NCI-H226 (cell line): ENCODE measurements at places on chromosomes 4 and X.

GRCh38 chr4:2878346-2878745, 34.7 kb downstream of the ADD1 start:
- DNase-seq = no peak

GRCh38 chr4:138310991-138311390, 68.8 kb upstream of the SLC7A11 start:
- peak; percentile 37 for DNase-seq

GRCh38 chr4:26056406-26056805, 142.4 kb downstream of the SMIM20 start:
- DNase-seq = no peak

DNA sequence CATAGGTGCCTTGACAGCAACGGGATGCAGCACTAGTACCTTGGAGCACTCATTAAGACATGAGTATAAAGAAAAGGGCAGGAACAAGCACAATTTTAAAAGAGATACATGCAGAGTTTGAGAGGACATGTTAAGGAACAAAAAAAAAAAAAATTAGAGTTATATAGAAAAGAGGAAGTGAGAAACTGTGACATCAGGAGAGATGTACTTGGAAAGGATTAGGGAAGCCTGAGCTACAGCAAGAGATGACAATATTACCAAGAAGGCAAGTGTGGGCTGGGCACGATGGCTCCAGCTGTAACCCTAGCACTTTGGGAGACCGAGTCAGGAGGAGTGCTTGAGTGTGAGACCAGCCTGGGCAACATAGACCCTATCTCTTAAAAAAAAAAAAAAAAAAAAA, 37.4 kb downstream of the GPR143 start:
- DNase-seq = no peak

GRCh38 chr4:69757464-69757863, 3.0 kb downstream of the SULT1B1 start:
- DNase-seq = no peak

GRCh38 chr4:122896270-122896669, 26.1 kb downstream of the NUDT6 start:
- no peak for DNase-seq

- no peak for DNase-seq
Measured at GRCh38 chrX:118694638-118695037, 32.8 kb upstream of the IL13RA1 start.

DNA sequence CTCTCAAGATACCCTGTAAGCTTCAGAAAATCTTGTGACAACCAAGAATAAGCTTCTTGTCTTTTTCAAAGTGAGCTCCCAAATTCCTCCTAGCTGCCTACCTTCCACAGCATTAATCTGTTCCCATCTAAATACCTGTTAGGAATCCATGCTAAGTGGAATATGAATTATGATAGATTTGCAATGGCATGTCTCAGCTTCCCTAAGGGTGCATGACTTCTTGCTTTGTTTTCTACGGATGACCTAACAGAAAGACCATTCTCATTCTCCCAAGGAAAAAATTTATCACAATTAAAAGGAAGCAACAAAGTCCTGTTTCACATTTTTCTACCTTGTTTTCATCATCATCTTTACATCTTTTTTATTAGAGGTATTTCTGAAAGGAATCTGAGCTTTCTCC, 532.7 kb downstream of the GRXCR1 start:
- no peak for DNase-seq

- no peak for DNase-seq
Measured at GRCh38 chrX:42229533-42229932, 306.2 kb upstream of the CASK start.

DNA sequence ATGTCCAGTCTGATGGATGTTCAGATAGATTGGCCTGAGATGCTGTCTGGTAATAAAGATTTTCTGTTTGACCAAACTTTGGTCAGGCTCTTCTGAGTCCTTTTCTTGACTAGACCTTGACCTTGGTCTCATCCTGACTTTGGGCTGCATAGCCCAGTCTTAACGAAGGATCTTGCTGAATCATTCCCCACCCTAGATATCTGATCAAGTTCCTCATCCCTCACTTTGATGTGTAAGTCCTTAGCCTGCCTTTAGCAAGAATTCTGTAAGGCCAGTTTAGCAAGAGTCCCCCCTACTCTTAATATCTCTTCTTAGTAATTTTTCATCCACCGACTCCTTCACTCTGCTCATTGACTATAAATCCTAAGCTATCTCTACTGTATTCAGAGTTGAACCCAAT, 244.4 kb upstream of the JADE1 start:
- DNase-seq = no peak

DNA sequence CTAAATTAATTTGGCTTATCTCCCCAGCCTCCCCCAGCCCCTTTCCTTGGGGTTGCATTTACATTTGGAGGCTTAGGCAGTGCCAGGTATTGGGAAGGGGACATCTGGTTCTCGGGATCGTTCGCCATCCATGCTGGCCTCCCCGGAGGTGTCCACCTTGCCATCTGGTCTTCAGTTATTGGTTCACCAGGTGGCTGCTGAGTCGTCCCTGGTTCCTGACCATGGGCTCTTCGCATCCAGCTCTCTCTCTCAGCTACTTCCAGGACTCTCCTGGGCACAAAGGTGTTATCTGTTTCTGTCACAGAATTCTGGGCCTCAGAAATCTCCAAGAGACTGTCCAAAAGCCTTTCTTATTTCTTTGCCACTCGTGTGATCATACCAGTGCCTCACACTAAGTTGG, 75.4 kb upstream of the SCOC start:
- no peak for DNase-seq

DNA sequence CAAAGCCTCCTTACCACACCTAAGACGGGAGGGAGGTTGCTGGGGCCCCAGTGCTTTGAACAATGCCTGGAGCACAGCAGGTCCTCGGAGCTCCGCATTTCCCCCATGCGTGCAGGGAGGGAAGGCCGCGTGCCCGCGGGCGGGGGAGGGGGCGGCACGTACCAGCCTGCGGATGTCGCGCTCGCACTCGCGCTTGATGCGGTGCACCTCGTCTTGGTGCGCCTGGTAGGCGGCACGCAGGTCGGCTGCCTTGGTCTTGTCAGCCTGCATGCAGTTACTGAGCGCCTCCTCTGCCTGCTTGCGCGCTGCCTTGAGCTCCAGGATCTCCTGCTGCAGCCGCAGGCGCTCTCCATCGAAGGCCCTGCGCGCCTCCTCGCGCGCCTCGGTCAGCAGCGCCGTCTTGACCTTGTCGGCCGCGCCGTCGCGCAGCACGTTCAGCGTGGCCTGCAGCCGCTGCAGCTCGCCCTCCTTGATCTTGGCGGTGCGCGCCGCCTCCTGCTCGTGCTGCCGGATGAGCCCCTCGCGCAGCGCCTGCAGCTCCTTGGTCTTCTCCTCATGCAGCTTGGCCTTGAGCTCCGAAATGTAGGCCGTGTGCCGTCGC, 87.2 kb upstream of the C4orf50 start:
- DNase-seq = no peak

DNA sequence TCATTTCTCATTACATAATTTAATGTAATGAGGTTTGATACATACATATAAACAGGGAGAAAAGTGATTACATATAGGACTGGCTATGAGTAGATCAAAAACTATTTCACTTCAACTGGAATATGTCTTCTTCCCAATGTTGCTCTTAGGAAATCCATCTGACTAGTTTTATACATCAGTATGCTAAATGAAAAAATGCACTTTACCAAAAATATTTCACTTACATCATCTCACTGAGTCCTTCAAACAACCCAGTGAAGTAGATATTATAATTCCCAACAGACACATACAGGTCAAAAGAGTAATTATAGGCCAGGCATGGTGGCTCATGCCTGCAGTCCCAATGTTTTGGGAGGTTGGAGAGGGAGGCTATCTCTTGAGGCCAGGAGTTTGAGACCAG, 215.9 kb downstream of the MID1 start:
- DNase-seq = no peak

DNA sequence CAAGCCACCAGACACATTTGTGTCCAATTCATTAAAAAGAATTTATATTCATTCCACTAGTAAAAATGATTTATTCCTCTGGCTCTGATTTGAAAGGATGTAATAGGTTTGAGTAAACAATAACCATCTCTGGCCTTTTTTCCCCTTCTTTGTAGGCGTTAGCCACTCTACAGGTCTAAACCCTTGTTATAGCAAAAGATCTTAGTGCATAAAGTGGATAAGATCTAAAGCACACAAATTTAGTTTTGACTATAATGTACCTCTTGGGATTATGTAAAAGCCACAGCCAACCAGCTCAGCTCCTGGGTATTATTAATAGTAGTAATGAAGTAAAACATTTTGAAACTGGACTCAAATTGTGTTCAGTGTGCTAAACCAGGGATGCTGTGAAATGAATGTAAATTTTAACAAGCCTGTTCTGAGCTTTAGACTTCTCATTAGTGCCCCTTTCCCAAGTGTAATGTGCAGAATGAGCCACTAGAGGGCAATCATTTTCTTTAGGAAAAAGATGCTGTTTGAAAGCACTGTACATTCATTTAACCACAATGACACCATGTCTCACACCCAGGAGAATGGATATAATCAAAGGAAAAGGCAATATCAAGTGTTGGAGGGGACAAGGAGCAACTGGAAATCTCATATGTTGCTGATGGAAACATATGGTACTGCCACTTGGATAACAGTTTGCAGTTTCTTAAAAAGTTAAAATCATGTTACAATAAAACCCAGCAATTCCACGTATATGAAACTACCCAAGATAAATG, 69.7 kb downstream of the KLHL8 start:
- peak; percentile 48 for DNase-seq

GRCh38 chrX:65821721-65822496, 154.5 kb downstream of the MSN start:
- no peak for DNase-seq

- no peak for DNase-seq
Measured at GRCh38 chr4:82799006-82799881, 648 bp upstream of the SCD5 start.

DNA sequence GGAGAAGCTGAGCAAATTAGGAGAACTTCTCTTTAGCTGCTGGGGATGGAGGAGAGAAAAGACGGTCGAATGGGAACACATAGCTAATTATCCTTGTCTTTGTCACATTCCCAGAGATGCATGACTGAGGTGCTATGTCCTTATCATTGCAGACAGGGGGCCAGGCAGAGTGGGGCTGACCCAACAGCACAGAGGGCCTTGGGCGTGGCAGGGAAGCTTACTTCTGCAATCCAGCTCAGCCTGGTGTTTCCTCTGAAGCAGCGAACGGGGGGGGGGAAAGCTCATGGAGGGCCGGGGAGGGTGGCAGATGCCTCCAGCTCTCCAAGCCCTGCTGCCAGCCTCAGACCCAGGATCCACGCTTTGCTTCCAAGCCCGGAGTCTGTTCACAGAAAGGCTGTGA, 50.8 kb upstream of the HOPX start:
- no peak for DNase-seq

GRCh38 chrX:132277953-132278614, 58.8 kb upstream of the RAP2C start:
- DNase-seq = no peak

DNA sequence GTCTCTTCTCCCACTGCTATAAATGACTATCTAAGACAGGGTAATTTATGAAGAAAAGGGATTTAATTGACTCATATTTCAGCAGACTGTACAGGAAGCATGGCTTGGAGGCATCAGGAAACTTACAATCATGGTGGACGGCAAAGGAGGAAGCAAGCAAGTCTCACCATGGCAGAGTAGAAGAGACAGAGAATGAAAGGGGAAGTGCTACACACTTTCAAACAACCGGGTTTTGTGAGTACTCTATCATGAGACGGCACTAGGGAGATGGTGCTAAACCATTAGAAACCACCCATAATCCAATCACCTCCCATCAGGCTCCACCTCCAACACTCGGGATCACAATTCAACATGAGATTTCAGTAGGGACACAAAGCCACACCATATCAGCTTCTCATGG, 11.1 kb downstream of the UBE2NL start:
- DNase-seq = no peak

DNA sequence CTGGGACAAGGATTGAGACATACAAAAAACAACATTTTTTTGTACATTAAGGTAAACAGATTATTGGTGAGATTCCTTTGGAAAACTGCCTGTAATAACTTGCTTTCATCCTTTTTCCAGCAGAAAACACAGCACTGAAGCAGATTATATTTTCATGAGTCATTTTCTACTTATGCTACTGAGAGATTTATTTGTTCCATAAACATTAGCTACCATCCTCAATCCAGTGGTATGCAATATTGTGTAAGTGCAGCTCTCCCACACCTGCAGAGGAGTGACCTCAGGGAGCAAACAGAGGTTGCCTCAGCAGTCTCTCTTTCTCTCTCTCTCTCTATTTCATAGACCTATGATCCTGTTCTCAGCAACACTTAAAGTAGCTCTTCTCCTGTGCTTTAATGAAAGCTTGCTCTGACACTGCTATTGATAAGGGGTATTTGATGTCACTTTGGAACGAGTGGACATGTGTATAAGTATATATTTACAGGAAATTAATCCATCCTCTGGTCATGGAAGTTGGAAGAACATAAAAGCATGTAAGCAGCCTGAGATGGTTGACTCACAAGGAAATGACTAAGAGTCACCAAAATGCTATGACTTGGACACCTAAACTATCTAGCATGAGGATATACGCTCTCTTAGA, 163.7 kb upstream of the SPANXC start:
- DNase-seq = peak; percentile 86

DNA sequence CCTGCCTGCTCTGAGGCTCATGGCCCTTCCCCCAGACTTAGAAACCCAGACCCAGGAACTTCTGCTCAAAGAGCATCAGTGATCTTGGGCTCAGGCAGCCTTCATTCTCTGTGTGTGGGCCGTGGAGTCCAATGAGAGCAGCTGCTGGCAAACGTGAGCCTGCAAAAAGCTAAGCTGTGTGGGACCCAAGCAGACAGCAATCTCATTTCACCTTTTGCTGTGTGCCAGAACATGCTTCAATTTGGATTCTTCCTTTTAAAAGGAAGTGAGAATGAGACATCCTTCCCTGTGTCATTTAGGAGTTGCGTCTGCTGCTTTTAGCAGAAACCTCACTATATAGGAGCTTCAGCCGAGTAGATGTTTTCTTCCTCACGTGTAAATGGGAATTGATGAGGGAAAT, 238.5 kb downstream of the EVC2 start:
- DNase-seq = no peak

GRCh38 chr4:74329307-74329706, 21.0 kb downstream of the EPGN start:
- DNase-seq = no peak

DNA sequence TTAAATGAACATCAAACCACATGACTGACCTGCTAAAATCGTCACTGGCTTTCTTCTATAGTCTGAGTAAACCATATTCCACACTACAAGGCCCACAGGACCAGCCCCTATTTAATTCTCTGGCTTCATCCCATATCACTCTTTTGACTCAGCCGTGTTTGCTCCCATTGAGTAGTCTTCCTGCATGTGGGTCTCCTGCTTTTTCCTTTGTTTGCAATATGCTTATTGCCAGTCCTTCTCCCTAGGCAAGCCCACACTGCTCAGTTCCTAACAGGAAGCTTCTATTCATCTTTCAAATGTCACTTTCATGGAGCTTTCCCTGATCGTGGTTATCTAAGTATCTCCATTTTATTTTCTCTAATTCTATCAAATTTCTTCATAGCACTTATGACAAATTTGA, 329.6 kb downstream of the RAPGEF2 start:
- DNase-seq = no peak

DNA sequence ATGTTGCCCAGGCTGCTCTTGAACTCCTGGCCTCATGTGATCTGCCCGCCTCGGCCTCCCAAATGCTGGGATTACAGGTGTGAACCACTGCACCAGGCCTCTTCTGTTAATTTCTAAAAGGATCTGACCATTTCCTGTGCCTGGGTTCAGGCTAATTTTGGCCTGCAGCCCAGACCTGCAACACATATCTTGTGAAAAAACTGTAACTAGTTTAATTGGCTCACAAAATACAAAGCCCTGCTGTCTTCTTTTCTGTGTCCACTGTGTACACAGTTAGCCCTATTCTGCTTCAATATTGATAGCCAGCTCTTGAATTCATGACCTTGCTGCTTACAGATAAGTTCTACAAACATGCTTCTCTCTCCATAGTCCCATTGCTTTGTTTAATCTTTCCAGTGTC, 753.5 kb downstream of the PDHA2 start:
- peak; percentile 21 for DNase-seq
